Memory B cell (primary cell): ENCODE measurements at places on chromosomes 3 and 15.

DNA sequence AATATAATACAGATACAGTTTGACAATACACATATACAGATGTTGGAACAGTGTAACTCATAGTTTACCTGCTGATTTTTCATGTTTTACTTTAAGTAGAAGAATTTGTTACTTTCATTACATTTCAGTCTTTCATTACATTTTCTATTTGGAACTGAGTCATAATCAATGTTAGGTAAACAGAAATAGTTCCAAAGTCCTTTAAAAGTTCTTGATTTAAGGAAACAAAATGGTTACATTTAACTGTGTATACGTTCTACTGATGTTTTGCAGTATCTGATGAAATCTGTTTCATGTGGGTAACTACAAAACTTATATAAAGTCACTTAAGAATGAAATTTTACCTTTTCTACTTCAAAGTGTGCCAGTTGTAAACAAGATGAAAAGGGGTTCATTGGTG is 721.2 kb downstream of the NAALADL2 start:
- H3K4me1 ChIP-seq, result no peaks in the 10 kb centered on the region
- no peak overlapping the region for H3K27ac ChIP-seq
- no peaks in the 10 kb centered on the region for H3K27me3 ChIP-seq
- H3K36me3 ChIP-seq, result no peaks in the 10 kb centered on the region
- no peak for DNase-seq
- H3K4me3 ChIP-seq, result no peak overlapping the region

DNA sequence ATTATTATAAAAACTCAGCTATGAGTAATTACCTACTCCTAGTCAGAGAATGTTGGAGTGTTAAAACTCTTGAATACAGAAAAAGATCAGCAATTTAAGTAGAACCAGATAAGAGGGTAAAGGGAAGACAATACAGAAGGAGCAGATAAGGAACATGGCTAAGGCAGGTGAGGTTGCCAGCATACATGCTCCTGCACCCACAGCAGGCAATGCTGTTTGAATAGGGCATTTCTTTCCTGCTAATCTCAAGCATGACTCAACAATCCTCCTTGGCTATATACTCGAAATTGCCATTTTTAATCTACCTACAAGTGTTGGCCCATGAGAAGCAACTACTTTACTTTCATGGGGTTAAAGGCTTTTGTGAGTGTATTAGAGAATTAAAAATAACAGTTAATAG is 494.5 kb downstream of the DIPK2A start:
- no peak for DNase-seq
- H3K27me3 ChIP-seq, result no peaks in the 10 kb centered on the region
- H3K4me1 ChIP-seq, result no peaks in the 10 kb centered on the region

- no peak for DNase-seq
- H3K27me3 ChIP-seq, result no peaks in the 10 kb centered on the region
- no peak overlapping the region for H3K4me3 ChIP-seq
- no peak overlapping the region for H3K27ac ChIP-seq
- no peaks in the 10 kb centered on the region for H3K4me1 ChIP-seq
Measured at GRCh38 chr3:73389928-73390327, 234.8 kb downstream of the PDZRN3 start.

DNA sequence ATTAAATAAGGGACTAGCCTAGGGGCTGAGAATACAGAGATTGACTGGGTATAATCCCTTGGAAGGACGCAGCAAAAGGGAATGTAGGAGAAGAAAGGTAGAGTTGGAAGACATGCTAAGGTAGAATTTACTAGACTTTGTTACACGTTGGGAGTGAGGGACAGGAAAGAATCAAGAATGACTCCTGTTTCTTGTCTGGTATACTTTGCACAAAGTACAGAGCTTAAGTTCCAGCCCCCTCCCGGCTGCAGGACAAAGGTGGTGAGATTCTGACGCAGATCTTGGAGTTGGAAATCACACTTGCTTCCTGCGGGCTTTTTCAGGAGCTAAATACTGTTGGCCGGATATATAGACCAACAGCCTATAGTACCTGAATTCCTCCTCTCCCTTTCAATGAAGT is 895 bp downstream of the HYKK start:
- H3K4me3 ChIP-seq, result peak overlapping the region; percentile 84
- H3K4me1 ChIP-seq, result peaks cover 8% of the 10 kb centered on the region
- no peak overlapping the region for H3K27ac ChIP-seq
